ENCODE measurements at places on chromosomes 1 and 21.

GRCh38 chr1:14977338-14977931 lies 176.1 kb upstream of the TMEM51 start:
- no peak for DNase-seq

DNA sequence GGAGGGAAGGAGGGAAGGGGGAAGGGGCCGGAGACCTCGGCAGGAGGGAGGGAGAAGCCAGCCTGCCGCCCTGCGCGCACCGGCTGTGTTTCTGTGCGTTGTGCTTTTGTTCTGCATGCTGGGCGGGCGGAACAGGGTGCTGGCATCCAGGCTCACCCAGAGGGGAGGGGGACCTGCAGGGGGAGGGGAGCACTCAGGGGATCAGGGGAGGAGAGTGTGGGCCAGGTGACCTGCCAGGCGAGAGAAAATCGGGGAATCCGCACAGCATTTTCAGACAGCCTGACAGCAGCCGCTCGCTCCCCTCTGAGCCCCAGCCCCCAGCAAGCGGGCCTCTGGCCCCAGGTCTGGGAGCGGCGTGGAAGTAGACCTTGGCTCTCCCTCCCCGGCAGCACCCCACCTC lies 54.7 kb downstream of the RIPK4 start:
- no peak for DNase-seq

DNA sequence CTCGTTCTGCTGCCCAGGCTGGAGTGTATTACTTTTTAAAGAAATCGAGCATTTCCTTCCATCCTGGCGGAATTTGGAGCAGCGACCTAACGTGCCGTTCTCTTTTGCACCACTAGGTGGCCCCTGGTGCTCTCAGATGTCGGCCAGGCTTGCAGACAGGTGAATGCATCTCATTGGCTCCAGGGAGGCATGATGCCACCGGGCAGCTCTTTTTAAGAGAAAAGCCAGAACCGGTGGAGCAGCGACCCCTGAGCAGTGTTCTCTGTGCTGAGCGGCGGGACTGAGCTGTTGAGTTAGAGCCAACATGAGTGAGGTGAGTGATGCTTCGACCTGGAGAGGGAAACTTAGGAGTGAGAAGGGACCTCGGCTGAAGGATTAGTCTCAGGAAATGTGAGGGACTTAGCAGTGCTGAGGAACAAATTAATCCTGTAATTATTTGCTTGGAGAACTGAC lies at the start of gene PCP4:
TSS of gene PCP4 (plus strand) at position 241 of the 453 bp plus-strand sequence. CDS start at position 305, 64 bp downstream.
- peak; percentile 25 for DNase-seq

DNA sequence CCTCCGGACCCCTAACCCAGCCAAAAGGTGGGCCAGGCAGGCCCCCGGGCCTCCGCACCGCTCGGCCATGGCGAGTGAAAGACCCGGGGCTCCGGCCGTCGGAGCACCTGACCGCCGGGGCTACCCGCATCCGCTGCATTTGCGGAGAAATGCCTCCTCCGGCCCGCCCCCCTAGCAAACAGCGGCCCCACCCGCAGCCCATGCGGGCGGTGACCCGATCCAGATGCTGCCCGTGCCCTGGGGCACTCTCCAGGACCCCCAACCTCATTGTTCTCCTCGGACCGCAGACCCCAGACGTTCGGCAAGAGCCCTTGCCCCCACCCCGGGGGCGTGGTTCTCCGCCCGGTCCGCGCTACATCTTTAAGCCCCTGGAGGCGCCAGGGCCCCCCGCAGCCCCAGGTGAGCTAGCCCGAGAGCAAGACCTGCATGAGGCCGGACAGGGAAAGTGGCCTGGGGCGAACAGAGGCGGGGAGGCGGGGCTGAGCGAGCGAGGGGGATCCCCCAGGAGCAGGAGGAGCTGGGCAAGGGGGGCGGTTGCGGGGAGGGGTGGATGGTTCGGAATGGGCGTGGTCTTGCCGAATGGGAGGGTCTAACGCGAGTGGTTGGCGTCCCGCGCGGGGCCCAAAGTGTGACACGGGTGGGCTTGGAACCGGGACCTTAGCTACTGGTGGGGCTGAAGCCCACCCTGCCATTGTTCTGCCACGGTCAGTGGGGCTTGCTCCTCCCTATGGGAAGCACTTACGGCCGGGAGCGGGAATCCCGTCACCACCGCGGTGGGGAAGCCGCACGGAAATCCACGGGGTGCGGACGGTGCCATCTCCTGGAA lies 6.3 kb upstream of the CRYBG2 start:
- peak; percentile 40 for DNase-seq

DNA sequence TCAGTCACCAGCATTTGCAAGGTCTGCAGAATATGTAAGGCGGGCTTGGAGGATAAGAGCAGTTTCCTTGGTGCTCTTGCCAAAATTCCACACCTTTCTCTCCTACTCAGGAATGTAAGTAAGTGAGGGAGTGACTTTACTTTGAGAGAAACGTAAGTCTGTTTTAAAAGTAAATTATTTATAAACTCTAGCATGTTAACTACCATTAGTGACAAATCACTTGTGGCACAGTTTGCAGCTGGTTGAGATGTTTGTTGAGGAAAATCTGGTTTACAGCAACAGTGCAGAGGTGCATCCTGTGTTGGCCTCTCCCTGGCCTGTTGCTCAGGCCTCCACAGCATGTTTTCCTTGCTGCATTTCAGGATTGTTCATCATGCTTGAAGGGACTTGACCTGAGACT lies 8.5 kb downstream of the CGN start:
- DNase-seq, result no peak

DNA sequence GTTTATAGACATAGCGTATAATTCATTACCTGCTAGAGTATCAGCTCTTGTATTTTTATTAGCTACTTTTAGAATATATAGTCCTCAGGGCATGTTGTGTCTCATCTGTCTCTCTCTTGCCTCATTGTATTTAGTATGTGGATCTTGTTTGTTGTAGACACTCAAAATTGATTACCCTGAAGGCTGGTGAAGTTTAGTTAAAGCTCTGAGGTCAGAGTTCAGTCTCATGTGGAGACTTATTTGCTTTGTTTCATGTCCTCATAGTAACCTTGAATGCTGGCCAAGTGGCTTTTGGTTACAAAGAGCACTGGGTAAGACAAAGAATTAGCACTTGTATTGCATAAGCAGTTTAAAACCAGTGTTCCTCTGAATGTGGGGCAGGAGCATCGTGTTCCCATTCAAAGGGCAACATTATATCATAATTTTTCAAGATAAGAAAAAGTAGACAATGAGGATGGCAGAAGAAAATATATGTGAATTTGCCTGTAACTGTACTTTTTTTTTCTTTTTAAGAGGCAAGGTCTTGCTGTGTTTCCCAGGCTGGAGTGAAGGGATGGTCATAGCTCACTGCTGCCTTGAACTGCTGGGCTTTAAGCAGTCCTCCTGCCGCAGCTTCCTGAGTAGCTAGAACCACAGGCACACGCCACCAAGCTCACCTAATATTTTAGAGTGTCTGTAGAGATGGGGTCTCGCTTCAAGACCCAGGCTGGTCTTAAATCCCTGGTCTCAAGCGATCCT lies 17.4 kb downstream of the CNST start:
- DNase-seq, result no peak

DNA sequence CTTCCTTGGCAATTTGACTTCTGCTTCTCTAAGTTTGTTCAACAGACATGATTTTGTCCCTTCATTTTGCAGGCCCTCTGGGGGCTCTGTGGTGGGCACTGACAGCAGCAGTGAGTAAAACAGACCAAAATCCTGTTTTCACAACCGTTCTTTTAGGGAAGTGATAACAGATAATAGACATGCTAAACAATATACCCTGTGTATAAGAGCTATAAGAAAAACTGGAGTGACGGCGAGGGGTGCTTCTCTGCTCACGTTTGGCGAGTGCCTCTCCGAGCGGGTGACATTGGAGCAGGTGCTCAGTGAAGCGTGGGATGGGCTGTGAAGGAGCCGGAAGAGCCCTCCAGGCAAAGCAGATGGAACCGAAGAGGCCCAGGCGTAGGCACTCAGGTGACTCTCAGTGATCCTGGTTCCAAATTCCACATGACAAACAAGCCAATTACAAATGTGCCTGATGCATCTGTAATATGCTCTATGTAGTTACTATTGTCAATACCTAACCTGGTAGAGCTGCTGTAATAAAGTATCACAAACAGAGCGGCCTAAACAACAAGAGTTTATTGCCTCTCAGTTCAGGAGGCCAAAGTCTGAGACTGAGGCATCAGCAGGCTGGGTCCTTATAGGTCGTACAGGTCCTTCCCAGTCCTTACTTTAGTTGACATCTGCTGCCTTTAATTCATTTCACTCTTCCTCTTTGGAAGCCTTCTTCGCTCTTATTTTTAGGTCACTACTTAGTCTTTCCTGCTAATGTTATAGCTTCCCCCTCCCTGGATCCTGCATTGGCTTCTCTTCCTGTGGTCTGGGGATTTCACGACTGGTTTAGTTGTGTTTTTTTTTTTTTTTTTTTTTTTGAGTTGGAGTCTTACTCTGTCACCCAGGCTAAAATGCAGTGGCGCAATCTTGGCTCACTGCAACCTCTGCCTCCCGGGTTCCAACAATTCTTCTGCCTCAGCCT lies 20.1 kb downstream of the OR2B11 start:
- no peak for DNase-seq

- DNase-seq, result no peak
Measured at GRCh38 chr1:244302876-244303609, 148.7 kb downstream of the ADSS2 start.

- no peak for DNase-seq
Measured at GRCh38 chr1:228900099-228900885, 165.0 kb downstream of the RHOU start.

DNA sequence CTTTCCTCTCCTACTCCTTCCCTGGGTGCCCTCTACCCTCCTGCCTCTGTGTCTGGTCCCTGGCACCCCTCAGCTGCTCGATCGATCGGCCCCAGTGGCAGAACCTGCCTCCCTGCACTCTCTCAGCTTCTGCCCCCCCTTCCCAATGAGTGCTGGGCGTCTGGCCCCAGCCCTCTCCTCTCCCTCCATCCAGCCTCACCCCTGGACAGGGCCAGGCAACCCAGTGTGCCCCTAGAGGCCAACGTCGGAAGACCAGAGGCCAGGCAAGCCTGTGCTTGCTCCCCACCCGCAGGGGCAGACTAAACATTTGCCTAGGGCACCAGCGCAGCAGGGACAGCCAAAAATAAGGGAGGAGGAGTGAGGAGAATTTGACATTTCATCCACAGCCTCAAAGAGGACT lies 43.5 kb downstream of the LGR6 start:
- DNase-seq, result peak; percentile 25

DNA sequence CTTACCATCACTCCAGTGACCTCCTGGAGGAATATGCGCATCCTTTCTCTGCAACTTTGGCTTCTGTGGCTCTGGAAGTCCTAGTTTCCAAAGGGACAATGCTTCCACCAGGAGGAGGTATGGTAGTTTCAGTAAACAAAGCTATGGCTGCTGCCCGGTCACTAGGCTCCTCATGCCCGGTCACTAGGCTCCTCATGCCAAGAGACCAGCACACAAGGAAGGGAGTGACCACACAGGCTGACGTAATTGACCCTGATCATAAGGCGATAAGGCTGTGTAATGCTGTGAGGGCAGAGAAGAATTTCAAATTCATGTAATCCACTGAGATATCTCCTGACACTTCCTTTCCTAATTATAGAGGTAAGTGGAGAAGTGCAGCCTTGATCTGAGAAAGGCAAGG lies 102.9 kb downstream of the DTL start:
- DNase-seq, result no peak

DNA sequence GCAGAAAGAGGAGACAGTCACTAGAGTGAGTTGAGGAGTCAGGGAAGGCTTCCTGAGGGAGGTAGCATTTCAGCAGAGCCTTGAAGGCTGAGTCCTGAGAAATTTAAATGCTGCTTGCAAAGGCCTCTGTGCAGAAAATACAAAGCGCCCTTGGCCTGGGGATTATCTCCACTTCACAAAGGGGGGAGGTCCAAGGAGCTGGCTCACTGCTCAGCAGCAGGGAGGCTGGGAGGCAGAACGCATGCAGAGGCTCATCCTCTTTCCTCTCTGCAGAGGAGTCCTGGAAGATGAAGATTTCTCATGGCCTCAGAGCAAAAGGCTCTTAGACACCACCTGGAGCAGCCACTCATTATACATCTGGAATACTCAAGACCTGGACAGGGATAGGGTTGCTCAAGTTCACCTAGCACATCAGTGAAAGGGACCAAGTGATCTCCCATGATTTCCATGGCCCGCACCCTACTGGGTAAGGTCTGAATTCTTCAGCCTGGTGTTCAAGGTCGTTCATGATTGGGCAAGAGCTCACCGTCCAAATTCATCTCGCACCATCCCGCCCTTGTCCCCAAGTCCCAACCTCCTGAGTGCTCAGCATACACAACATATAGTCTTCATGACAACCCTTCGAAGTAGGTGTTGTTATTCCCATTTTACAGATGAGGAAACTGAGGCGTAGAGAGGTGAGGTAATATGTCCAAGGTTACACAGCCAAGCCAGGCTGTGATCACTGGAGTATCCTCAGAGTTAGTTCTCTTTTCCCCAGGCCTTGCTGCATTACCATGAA lies 9.0 kb downstream of the SLC1A7 start:
- no peak for DNase-seq

GRCh38 chr1:108671143-108671542 lies 10.2 kb upstream of the HENMT1 start:
- no peak for DNase-seq

DNA sequence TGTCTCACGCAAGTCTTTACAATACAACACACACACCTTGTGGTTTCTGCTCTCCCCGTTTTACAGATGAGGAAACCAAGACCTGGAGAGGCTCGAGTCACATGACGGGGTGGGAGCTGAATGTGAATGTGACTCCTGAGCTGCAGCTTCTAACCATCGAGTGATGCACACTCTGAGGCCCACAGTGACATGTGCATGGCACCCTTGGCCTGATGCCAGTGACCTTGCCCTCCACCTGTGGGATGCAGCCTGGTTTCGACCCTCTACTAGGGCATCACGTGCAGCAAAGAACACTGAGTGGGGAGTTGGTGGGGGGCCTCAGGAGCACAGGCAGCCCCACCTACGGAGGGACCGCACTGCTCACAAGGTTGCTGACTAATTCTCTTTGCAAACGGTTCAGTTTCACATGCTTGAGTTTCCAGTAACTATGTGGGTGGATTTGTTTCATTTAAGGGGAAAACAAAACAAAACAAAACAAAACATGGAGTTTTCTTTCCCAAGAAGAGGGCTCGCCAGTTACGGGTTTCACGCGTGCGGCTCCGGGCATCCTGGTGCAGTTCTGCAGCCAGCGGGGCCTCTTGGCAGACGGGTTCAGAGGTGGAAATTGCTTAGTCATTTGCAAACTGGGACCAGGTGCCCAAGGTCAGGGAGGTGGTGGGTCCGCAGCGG lies 22.9 kb downstream of the SPSB1 start:
- peak; percentile 66 for DNase-seq

DNA sequence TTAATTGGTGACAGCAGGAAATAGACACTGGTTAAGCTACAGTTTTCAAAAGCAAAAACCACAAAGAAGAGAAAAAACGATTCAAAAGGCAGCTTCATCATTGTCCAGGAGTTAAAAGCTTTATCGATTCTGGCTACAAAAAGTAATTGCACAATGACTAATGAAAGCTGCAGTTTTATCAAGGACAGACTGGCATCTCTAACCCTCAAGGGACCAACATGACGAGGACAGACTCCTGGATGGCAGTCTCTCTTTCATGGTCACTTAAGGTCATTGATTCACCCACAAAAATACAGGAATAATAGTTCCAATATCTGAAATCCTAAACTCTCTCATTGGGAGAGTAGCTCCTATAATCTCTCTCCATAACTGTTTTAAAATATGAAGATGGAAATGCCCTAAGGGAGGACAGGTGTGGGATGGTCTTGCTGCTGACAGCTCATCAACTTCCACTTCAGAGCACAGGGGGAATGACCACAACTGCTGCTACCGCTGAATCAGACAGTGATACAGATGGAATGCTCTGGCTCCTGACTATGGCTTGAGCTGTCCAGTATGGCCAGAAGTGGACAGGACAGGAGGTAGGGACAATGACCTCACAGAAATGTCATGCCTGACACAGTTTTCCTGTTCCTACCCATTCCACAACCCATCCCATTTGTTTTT lies 17.4 kb upstream of the CPLANE2 start:
- no peak for DNase-seq

GRCh38 chr1:47992720-47993415 lies 4.3 kb downstream of the TRABD2B start:
- DNase-seq, result no peak
